ENCODE measurements at places on chromosomes 6 and 20.

GRCh38 chr20:1777476-1777820 is 117.8 kb upstream of the SIRPA start:
- no peak for DNase-seq

- DNase-seq: no peak
Observed at GRCh38 chr6:154520280-154520679, 9.8 kb upstream of the CNKSR3 start.

DNA sequence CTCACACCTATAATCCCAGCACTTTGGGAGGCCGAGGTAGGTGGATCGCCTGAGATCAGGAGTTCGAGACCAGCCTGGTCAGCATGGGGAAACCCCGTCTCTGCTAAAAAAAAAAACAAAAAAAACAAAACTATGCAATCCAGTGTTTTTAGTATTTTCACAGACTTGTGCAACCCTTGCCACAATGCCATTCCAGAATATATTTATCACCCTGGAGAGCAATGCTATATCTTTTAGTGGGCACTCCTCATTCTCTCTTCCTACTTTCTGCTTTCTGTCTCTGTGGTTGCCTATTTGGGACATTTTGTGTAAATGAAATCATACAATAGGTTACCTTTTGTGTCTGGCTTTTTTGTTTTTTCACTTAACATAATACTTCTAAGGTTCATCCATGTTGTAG is 39.1 kb upstream of the MROH8 start:
- no peak for DNase-seq

DNA sequence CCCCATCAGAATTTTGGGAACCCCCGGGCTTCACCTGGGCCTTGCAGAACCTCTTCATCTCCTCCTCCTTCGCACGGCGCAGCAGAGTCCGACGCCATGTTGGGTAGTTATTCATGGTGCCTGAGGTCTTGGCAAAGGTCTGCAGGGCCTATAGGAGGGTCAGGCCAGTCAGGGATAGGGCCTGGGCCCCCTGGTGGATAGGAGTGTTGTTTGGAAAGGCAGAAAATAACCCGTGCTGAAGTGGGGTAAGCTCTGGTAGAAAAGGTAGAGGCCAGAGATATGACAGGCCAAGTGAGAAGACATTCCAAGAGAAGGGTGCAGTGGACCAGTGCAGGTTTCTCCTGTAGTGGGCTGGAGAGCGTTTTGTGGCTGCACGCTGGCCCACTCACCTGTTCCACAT is 4.9 kb downstream of the SMPD2 start:
- no peak for DNase-seq

All from right cardiac atrium (tissue), 5 donors.